ENCODE measurements at places on chromosomes 4 and X. TPM values are rescaled to one million over a fixed set of nuclear protein-coding genes. Genes with fewer than 3 reads are reported as not detected.

Gene DDX53
- not detected for total RNA-seq

Gene MAGEA3
- total RNA-seq = not detected

Gene HDX
- total RNA-seq = 8.0 TPM

Gene ENPP6
- 0.78 TPM for total RNA-seq

Gene TIGD4
- total RNA-seq = 0.22 TPM

Gene USP9X
- total RNA-seq = 130 TPM

Gene NOP14
- total RNA-seq = 24.1 TPM

Gene TKTL1
- not detected for total RNA-seq

Gene KCNE5
- 0.11 TPM for total RNA-seq

Gene RLIM
- total RNA-seq = 75.9 TPM

Gene BEX1
- not detected for total RNA-seq

Gene GAGE12D
- not detected for total RNA-seq

Gene ACE2
- not detected for total RNA-seq

Gene NALF2
- total RNA-seq = not detected

Gene GABRB1
- 0.91 TPM for total RNA-seq

Gene RHOXF2B
- total RNA-seq = not detected

Gene PABPC1L2A
- total RNA-seq = not detected

Gene VEGFC
- 29.1 TPM for total RNA-seq

Gene MBNL3
- 12.9 TPM for total RNA-seq

Gene CFI
- 25.5 TPM for total RNA-seq

Gene GAGE12H
- total RNA-seq = not detected

Gene HTN3
- total RNA-seq = not detected

Gene PNCK
- total RNA-seq = 0.65 TPM

Gene ZNF185
- total RNA-seq = 3.4 TPM

Gene USP17L25
- total RNA-seq = not detected

Gene PLCXD1
- 2.2 TPM for total RNA-seq

Gene NEUROG2
- not detected for total RNA-seq

Gene C4orf33
- 13.6 TPM for total RNA-seq

Gene C4orf36
- total RNA-seq = not detected

Gene FREM3
- total RNA-seq = not detected

Gene PLP1
- 0.86 TPM for total RNA-seq

Gene CFAP99
- under 0.01 TPM for total RNA-seq

Gene CYBB
- not detected for total RNA-seq

Gene PAGE2
- not detected for total RNA-seq

Gene CT47B1
- not detected for total RNA-seq

Gene LIMCH1
- 28.2 TPM for total RNA-seq

Gene RBMXL3
- not detected for total RNA-seq

Gene INPP4B
- total RNA-seq = 6.0 TPM

Gene VCX2
- total RNA-seq = not detected

Gene SPANXN4
- not detected for total RNA-seq

Gene P2RY10
- total RNA-seq = not detected

Gene ADH1A
- not detected for total RNA-seq

Gene EPGN
- total RNA-seq = 0.13 TPM

Gene VCX
- not detected for total RNA-seq

Gene FAM9A
- not detected for total RNA-seq

Gene HTN1
- not detected for total RNA-seq

Measured in articular chondrocyte of knee joint (primary cell).